ENCODE measurements at places on chromosomes 2 and 18.

DNA sequence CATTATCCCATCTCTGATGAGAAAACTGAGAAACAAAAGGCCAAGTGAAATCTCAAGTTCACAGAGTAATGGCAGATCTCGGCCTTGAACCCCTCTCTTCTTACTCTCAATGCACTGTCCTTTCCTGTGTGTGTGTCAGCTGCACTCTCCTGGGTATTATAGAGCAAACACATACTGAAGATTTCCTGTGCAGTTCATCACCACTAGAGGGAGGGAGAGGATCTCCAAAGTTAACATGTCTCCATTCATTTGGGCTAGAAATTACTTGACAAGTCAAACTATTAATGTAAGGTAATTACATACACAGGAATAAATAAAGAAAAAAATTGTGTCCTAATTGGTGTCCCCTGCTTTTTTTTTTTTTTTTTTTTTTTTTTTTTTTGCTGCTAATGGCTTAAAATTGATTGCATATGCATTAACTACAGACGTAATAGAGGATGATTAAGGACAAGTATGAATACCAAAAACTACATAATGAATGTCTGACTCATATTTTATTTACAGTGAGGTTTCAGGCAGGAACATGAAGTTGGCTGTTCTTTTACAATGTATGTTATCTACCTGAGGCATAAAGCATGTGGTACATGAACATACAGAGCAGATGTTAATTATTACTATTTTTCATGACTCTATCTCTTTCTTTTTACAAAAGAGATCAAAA lies 269.2 kb downstream of the NYAP2 start:
- peak; percentile 72 for DNase-seq

DNA sequence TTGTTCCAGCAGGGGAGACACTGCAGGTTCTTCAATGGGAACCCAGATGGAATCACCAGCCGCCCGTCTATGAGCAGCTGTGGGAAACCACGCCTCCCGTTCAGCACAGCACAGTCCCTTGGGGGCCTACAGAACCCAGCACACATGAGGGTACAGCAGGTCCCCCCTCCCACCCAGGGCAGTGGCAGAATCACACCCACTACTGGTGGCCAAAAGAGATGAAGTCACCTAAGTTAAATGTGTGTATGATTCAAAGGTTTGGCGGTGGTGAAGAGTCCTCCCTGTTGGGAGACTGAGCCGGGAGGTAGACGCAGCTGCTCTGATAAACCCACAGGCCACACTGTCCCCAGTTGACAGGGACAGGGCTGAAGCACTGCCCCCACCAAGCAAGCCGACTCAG lies 44.3 kb downstream of the L3MBTL4 start:
- DNase-seq = no peak

GRCh38 chr2:144325086-144325485 lies 194.8 kb downstream of the ZEB2 start:
- DNase-seq = no peak

DNA sequence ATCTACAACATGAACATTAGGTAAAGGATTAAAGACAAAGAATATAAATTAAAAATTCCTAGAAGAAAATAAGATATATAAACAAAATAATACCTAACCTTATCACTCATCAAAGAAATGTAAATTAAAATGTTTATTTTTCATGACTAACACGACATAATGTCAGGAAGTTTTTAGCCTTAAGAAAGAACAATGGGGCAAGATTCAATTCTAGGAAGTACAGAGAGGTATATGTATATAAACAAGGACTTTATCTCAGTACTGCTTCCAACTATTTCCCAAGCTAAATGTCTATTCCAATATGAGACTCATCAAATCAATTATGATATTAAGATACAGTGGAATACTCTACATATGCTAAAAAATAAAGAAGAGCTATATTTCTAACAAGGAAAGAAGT lies 44.1 kb downstream of the TTC21B start:
- no peak for DNase-seq

GRCh38 chr2:165431014-165431413 lies 38.5 kb upstream of the CSRNP3 start:
- DNase-seq = no peak

GRCh38 chr2:140718999-140719398 lies 1411.8 kb downstream of the LRP1B start:
- DNase-seq = no peak

DNA sequence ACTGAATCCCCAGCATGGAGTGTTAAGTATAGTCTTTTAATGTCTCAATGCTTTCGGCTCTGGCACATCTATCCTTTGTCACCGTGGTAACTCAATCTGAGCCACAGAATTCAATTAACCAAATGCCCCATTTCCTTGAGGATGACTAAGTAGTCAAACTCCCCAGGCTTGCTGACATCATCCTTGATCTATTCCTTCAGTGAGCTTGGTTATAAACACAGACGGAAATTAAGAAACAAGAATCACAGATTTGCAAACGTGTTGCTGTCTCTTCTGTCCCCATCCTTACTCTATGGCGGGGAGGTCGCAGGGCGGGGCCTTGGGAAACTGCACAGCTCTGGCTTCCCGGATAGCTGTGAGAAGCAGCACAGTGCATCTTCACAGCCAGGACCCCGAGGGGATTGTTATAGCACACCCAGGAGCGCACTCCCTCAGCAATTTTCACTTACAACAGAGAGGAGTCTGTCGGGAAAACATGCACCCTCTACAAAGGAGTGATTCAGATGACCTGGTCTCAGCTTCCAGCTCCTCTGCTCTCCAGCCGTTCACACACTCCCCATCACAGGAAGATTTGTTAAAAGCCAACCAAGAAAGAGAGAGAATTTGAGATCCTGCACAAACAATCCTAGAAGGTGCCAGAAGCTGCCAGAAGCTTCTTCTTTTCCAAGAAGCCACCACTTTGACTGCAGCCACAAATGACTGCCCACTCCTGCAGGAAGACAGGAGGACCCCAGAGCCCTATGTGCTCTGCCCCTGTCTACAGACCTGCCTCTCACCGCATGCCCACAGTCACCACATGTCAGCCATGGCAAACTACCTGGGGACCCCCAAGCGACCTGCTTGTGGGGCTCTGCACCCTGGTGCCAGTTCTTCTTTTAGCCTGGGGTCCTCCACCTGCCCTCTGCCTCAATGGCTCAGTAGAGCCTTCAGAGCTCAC lies 44.9 kb upstream of the YWHAQ start:
- DNase-seq = peak; percentile 96

GRCh38 chr2:220533485-220533884 lies 906.1 kb downstream of the SLC4A3 start:
- DNase-seq = peak; percentile 31

DNA sequence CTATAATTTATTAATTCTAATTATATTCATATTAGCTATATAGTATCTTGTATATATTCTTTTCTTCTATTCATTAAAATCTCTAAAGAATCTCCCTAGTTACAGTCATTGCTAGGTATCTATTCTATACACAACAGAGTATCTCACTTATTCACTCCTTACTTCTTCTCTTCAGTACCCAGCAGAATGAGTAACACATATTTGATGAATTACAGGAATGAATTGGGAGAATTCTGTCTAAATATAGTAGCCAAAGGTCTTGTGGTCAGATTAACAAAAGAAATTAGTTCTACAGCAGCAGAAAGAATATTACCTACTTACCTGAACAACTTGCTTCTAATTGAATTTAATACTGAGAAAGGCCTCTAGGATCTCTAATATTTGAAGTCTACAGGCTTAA lies 758.0 kb upstream of the ZEB2 start:
- DNase-seq = peak; percentile 16

DNA sequence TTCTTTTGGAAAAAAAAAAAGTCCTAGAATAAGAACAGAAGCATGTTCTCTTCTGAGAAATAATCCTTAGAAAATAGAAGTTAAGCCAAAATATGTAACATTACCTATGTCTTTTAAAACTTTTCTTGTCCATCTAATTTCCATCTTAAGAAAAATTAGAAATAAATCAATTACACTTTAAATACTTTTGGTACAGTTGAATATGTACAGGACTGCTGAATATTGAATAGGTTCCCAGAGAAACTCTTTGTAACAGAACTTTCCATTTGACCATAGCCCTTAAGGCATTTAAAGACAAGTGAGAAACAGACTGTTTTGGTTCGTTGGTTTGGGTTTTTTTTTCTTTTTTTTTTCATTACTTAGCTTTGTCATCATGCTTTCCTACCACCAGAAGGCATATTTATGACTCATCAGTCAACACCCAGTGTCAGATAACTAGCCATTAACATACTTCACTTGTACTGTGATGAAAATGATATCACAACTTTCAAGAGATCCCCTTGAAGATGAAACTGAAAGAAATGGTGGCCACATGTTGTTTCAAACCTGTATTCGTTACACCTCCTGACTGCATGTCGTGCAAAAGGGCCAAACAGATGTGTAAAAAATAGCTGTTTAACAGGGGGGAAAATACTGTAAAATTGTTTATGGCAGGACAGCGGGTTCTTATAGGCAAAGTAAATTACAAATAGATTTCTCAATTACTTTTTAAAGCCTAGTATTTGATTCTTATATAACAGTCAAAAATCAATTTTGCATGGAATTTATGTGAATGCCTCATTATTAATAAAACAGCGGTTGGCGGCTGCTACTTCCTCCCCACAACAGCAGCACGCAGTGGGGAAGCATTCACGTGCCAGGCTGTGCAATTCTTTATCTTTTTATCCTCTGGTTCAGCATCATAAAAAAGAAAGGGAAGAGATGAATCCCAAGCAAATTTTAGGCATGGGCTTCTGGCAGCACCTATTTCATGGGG lies 280.7 kb upstream of the HNRNPA3 start:
- DNase-seq = peak; percentile 24

- DNase-seq = peak; percentile 61
Observed at GRCh38 chr18:9612215-9612830, 2.0 kb downstream of the PPP4R1 start.
